ENCODE measurements at places on chromosomes 1 and 21. TPM values are rescaled to one million over a fixed set of nuclear protein-coding genes. Genes with fewer than 3 reads are reported as not detected.

DNA sequence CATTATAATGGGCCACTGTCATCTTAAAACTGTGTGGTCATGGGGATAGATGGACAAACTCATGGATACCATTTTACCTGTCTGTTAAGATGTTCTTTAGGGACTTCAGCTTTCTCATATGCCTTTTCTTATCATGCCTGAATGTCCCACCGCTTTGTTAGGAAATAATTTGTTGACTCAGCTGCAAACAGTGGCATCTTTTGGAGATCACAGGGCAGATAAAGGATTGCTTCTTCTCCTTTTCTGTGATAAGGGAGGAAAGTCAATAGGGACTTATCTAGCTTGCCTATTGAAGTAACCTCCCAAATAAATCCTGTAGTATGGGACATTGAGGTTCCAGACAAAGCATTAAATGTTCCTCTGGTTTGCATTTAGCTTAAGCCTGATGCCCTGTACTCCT lies 79.8 kb upstream of the KIAA0040 start:
- DNase-seq = no peak

The NPHS2 gene
- total RNA-seq = not detected

GRCh38 chr1:218890451-218890850 lies 283.2 kb upstream of the LYPLAL1 start:
- no peak for DNase-seq

- no peak for DNase-seq
Measured at GRCh38 chr1:16386454-16387113, 19.5 kb downstream of the SZRD1 start.

- DNase-seq = no peak
Measured at GRCh38 chr1:55140137-55140536, 75.0 kb downstream of the USP24 start.

The TNFSF4 gene
- total RNA-seq = 11.0 TPM

GRCh38 chr1:214899908-214900460 lies 182.6 kb upstream of the KCNK2 start:
- DNase-seq = no peak

DNA sequence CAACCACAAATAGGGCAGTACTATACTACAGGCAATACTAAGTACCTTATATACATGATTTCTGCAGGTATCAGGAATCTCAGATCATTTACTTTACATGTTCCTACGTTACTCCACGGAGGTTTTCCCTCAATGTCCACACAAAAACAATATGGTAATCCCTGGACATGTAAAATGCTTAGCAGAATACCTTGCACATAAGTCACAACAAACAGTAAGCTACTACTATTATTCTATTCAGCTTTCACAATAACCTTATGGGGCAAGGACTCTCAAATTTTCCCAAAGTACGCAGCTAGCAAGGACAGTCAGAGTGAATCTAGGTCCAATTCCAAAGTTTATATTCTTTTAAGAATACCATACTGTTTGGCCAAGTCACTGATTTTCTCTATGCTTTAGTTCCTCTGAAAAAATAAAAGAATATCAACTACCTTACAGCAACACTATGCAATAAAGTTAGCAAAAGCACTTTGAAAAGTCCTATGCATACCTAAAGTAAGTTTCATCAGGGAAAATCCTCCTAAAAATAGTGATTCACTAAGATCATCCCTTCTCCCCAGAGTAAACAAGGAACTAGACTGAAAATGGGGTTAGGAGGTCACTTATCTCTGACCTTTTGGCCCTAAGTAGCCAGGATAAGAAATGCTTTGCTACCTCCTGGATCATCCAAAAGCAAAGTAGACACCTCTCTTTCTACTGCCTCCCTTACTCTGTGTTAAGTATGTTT lies 67.4 kb downstream of the LUZP1 start:
- DNase-seq = no peak

DNA sequence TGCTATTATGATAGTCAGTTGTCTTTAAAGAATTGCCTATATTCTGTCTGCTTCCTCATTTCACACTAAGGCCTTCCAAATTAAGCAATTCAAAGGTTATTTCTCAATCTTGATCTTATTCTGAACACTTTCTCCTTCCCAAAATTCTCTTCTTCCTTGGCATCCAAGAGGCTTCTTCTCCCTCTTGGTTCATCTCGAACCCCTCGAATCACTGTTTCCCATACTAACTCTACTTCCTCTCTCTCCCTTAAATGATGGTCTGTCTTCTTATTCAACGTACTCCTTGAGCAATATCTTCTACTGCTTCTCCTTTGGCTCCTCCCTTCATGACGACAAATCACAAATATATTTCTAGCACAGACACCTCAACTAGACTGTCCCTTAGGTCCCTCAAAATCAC lies 4.5 kb downstream of the COPA start:
- DNase-seq = no peak

DNA sequence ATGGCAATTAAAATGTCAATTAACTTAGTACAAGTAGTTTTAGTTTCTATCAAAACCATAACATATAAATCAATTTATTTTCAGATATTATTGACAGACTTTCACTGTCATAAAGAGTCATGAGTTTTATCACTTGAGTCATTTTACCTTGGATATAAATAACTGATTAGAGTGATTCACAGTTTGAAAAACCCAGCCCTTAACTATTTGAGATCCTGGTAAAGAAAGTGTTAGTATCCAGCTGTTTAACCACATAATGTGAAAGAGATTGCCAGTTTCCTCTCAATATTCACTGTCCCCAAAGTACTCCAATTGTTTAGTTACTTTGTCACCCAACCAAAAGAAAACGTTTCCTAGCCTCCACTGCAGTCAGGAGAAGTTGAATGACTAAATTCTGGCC lies 91.3 kb downstream of the UCHL5 start:
- no peak for DNase-seq

DNA sequence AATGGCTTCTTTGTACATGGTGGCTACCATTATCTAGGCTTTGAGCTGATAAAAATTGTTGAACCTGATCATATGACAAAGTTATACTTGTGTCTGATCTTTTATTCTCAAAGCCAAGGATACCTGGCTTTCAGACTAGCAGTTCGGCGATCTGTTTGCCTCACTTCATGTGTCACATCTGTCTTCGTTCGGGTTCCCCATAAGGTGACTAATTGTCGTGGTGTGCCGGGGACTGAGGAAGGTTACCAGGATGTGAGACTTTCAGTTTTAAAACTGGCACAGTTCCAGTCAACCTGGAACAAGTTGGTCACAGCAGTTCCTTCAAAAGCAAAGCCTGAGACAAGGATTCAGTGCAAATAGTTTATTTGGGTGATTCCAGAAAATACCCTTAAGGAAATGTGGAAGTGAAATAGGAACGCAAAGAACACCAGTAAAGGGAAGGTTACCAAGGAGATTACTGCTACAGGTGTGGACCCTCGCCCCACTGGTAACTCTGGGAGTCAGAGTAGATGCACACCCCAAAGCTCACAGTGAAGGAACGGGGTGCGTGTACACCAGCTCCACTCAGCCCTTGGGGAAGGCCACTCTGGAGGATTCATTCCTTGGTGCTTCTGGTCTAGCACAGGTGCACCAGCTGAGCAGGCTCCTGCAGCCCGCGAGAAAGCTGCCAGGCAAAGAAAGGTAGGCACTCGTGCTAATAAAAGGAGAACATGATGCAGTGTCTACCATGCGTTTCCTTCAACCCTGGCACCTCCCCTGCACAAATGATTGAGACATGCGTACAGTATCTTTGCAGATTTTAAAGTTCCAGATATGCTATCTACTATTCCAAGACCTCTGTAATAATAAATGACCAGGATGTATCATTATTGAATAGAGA lies 69.0 kb downstream of the VWA5B1 start:
- DNase-seq = no peak

The TMEM125 gene
- total RNA-seq = not detected
